ENCODE measurements at places on chromosomes 2 and 18. TPM values are rescaled to one million over a fixed set of nuclear protein-coding genes. Genes with fewer than 3 reads are reported as not detected.

- peaks cover 7% of the 10 kb centered on the region for H3K4me1 ChIP-seq
- H3K4me3 ChIP-seq, result peak overlapping the region; percentile 15
- H3K27me3 ChIP-seq, result no peaks in the 10 kb centered on the region
These were observed 35.5 kb downstream of the SCN2A start for GRCh38 chr2:165274698-165275097.

- no peaks in the 10 kb centered on the region for H3K36me3 ChIP-seq
- no peaks in the 10 kb centered on the region for H3K4me1 ChIP-seq
- no peak overlapping the region for H3K4me3 ChIP-seq
- DNase-seq, result no peak
- H3K27ac ChIP-seq, result no peak overlapping the region
These were observed 396.7 kb upstream of the DCC start for GRCh38 chr18:51943281-51943680.

DNA sequence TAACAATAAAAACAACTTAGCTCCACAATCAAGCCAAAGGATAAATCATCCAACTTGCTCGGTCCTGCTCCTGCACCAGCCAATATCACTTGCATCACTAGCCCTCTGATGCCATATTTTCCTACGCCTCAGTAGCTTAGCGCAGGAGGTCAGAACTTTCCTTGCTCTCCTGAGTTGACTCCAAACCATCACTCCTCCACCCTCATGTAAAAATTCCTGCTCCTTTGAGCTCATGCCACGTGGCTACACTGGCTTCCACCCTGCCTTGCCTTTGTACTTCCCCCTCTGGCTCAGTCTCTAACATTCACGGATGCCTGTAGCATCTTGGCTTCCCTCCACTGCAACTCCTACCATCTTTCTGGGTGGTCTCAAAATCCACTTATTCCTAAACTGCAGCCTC, 25.2 kb downstream of the AAK1 start:
- peaks cover 43% of the 10 kb centered on the region for H3K4me1 ChIP-seq
- DNase-seq, result peak; percentile 7
- no peaks in the 10 kb centered on the region for H3K27me3 ChIP-seq
- no peak overlapping the region for H3K4me3 ChIP-seq
- H3K27ac ChIP-seq, result no peak overlapping the region

GRCh38 chr2:36871068-36871707, 95.1 kb downstream of the STRN start:
- no peak for DNase-seq
- no peak overlapping the region for H3K4me3 ChIP-seq
- no peaks in the 10 kb centered on the region for H3K4me1 ChIP-seq
- H3K27ac ChIP-seq, result no peak overlapping the region
- H3K36me3 ChIP-seq, result peaks cover 27% of the 10 kb centered on the region
- H3K27me3 ChIP-seq, result no peaks in the 10 kb centered on the region

DNA sequence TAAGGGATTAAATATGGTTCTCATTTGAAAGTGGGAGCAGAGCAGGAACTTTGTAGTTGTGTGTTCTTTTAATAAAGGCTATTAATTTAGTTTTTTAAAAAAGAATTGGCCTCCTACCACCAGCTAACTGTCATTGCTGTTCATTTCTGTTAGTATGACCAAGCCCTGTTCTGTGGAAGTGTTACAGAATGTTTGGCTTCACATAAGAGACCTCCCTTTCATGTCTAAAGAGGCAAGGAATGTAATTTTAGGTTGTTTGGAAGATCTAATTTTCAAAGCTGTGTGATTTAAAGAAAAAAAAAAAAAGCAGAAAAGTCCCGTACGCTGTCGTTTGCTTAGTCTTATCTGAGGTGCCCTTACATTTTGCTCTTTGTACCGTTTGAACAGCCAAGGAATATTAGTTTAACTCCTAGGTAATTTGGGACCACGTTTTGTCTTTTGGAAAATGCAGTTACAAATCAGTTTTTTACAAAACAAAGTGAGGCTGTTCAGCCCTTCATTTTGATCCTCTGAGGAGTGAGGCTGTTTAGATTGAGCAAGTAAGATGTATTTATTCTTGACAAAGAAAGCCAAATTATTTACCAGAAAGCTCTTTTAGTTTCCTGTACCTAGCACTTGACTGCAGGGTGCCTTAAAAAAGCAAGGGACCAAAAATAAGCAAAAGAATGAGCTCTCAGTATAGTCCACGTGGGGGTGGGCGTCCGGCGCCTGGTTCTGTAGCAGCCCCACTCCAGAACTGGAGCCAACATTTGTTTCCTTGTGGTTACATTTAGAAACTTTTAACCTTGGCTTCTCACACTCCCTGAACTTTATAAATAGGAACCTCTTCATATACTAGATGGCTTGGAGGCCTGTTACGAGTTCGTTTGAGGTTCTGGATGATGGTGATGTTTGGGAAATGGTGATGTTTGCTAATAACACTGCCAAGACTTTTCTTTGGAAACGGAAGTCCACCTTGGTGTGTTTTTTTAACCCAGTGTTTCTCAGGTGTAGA, 136.2 kb downstream of the FMNL2 start:
- peaks cover 75% of the 10 kb centered on the region for H3K4me1 ChIP-seq
- H3K4me3 ChIP-seq, result no peak overlapping the region
- no peaks in the 10 kb centered on the region for H3K27me3 ChIP-seq
- H3K36me3 ChIP-seq, result no peaks in the 10 kb centered on the region
- peak overlapping the region; percentile 25 for H3K27ac ChIP-seq

GRCh38 chr2:1010415-1010930, 59.8 kb downstream of the SNTG2 start:
- H3K27me3 ChIP-seq, result no peaks in the 10 kb centered on the region
- no peak overlapping the region for H3K27ac ChIP-seq
- no peak overlapping the region for H3K4me3 ChIP-seq
- no peak for DNase-seq

DNA sequence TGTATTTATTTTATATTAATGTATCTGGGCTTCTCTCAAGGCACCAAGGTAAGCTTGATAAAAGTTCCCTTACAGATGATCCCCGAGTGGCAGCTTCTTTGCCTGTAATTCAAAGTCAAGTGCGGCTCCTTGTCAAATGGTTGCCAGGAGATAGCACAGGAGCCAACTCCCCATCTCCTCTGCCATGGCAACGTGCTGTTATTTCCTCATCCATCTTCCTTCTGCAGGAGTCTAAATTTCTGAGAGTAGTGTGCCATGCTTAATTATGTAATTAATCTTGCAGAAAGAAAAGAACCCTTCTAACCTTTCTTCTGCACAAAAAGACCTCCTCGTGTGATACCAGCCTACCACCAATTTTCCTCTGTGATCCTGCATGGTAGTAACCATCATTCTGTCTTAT, 46.2 kb upstream of the ACMSD start:
- H3K4me1 ChIP-seq, result no peaks in the 10 kb centered on the region
- H3K4me3 ChIP-seq, result no peak overlapping the region
- DNase-seq, result no peak
- H3K36me3 ChIP-seq, result no peaks in the 10 kb centered on the region
- no peak overlapping the region for H3K27ac ChIP-seq

GRCh38 chr2:176813621-176814049, 399.0 kb upstream of the HNRNPA3 start:
- H3K27ac ChIP-seq, result no peak overlapping the region
- DNase-seq, result no peak
- H3K4me3 ChIP-seq, result no peak overlapping the region
- H3K27me3 ChIP-seq, result no peaks in the 10 kb centered on the region

GRCh38 chr2:145750612-145751011, 1230.7 kb upstream of the ZEB2 start:
- no peaks in the 10 kb centered on the region for H3K36me3 ChIP-seq
- peaks cover 7% of the 10 kb centered on the region for H3K4me1 ChIP-seq
- H3K4me3 ChIP-seq, result no peak overlapping the region
- no peak for DNase-seq
- H3K27ac ChIP-seq, result no peak overlapping the region

DNA sequence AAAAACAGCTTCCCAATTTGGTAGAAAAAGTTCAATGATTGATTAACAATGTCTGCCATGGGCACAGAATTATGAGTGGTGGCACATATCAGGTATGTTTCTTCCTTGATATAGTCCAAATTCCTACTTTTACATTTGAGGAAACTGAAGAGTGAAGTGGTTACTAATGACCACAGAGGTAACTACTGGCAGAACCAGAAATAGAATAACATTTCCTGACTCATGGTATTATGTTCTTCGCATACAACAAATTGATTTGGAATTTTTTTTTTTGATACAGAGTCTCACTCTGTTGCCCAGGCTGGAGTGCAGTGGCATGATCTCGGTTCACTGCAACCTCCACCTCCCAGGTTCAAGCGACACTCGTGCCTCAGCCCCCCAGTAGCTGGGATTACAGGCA, 6.0 kb upstream of the NFE2L2 start:
- no peak overlapping the region for H3K4me3 ChIP-seq
- H3K27me3 ChIP-seq, result no peaks in the 10 kb centered on the region
- peaks cover 50% of the 10 kb centered on the region for H3K4me1 ChIP-seq
- H3K36me3 ChIP-seq, result no peaks in the 10 kb centered on the region
- DNase-seq, result no peak
- no peak overlapping the region for H3K27ac ChIP-seq

- peaks cover 4% of the 10 kb centered on the region for H3K36me3 ChIP-seq
- H3K4me3 ChIP-seq, result no peak overlapping the region
- no peak overlapping the region for H3K27ac ChIP-seq
- peaks cover 40% of the 10 kb centered on the region for H3K4me1 ChIP-seq
- DNase-seq, result no peak
These were observed 4.5 kb downstream of the IDH1 start for GRCh38 chr2:208250388-208250787.

DNA sequence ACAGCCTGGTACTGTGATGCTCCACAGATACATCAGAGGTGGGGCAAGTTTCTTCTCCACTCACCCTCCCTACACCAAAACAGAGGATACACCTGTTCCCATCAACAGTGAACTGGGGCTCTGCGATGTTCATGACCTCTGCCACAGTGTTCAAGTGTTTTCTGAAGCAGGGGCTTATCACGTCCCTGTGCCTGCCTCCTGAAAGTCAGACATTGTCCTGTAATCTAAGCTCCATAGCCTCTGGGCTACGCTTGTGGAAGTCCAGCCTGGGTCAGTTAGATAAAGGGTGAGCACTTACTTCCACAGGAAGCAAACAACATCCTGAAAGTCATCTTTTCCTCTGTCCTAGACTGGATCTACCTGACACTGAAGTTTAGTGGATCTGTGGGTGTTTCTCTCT, 20.2 kb upstream of the MRO start:
- H3K4me1 ChIP-seq, result no peaks in the 10 kb centered on the region
- no peaks in the 10 kb centered on the region for H3K36me3 ChIP-seq
- H3K4me3 ChIP-seq, result no peak overlapping the region
- H3K27ac ChIP-seq, result no peak overlapping the region
- no peaks in the 10 kb centered on the region for H3K27me3 ChIP-seq

GRCh38 chr18:9994026-9994570, 80.3 kb downstream of the VAPA start:
- H3K4me1 ChIP-seq, result peaks cover 6% of the 10 kb centered on the region
- H3K36me3 ChIP-seq, result no peaks in the 10 kb centered on the region
- no peaks in the 10 kb centered on the region for H3K27me3 ChIP-seq
- DNase-seq, result no peak

GRCh38 chr18:12305930-12306629, 2.0 kb upstream of the TUBB6 start:
- H3K27me3 ChIP-seq, result no peaks in the 10 kb centered on the region
- peaks cover 10% of the 10 kb centered on the region for H3K36me3 ChIP-seq
- DNase-seq, result no peak
- peaks cover 32% of the 10 kb centered on the region for H3K4me1 ChIP-seq
- H3K27ac ChIP-seq, result no peak overlapping the region
- peak overlapping the region; percentile 96 for H3K4me3 ChIP-seq

DNA sequence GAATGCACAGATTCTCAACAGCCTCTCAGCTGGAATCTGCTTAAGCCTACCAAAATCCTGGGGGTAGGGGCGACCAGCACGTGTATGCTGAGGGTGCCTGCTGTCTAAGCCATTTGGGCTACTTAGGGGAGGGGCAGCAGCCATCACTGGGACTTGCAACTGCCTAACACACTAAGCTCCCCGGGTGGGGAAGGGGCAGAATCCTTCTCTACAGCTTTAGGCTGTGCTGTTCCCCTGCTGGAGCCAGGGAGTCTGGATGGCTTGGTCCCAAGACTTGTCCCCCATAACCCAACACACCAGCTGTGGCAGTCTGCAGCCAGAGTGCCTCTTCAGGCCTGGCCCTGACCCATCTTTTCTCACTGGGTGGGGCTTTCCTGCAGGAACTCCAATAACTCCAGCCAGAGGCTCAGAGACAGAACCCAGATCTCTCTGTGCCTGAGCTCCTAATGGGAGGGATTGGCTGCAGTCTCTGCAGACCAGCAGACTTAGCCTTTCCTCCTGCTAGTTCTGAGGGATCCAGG, 305.4 kb upstream of the RND3 start:
- H3K4me1 ChIP-seq, result no peaks in the 10 kb centered on the region
- H3K36me3 ChIP-seq, result no peaks in the 10 kb centered on the region
- no peak overlapping the region for H3K4me3 ChIP-seq
- no peak for DNase-seq

- DNase-seq, result no peak
- no peak overlapping the region for H3K27ac ChIP-seq
- H3K4me1 ChIP-seq, result no peaks in the 10 kb centered on the region
These were observed 48.8 kb downstream of the RAB27B start for GRCh38 chr18:54877076-54877475.

- H3K36me3 ChIP-seq, result no peaks in the 10 kb centered on the region
- H3K4me3 ChIP-seq, result no peak overlapping the region
- no peaks in the 10 kb centered on the region for H3K4me1 ChIP-seq
- no peak overlapping the region for H3K27ac ChIP-seq
- H3K27me3 ChIP-seq, result no peaks in the 10 kb centered on the region
These were observed 81.2 kb downstream of the INSIG2 start for GRCh38 chr2:118169359-118170005.

GRCh38 chr2:70161069-70161534, 29.7 kb downstream of the C2orf42 start:
- H3K36me3 ChIP-seq, result peaks cover 17% of the 10 kb centered on the region
- no peaks in the 10 kb centered on the region for H3K4me1 ChIP-seq
- no peak overlapping the region for H3K4me3 ChIP-seq
- DNase-seq, result no peak

- no peaks in the 10 kb centered on the region for H3K4me1 ChIP-seq
- no peaks in the 10 kb centered on the region for H3K36me3 ChIP-seq
- no peaks in the 10 kb centered on the region for H3K27me3 ChIP-seq
- H3K4me3 ChIP-seq, result no peak overlapping the region
These were observed 48.4 kb downstream of the NPPC start for GRCh38 chr2:231877533-231878456.

GRCh38 chr2:231685349-231686191, 22.8 kb upstream of the PTMA start:
- no peak for DNase-seq
- no peaks in the 10 kb centered on the region for H3K4me1 ChIP-seq
- H3K27me3 ChIP-seq, result no peaks in the 10 kb centered on the region

- H3K27me3 ChIP-seq, result no peaks in the 10 kb centered on the region
- H3K4me1 ChIP-seq, result peaks cover 23% of the 10 kb centered on the region
- no peak for DNase-seq
- H3K36me3 ChIP-seq, result peaks cover 40% of the 10 kb centered on the region
These were observed 10.6 kb downstream of the KDSR start for GRCh38 chr18:63356272-63356896.

Gene CASP10
- 12.3 TPM for total RNA-seq

Gene GPN1
- 19.0 TPM for total RNA-seq

Gene ZNF396
- 4.1 TPM for total RNA-seq

Gene SCG2
- total RNA-seq, result 0.56 TPM

Gene TBR1
- not detected for total RNA-seq

Gene KIF5C
- total RNA-seq, result 4.5 TPM

Gene SPHKAP
- total RNA-seq, result 0.07 TPM

Gene DYNAP
- total RNA-seq, result not detected

Gene TUBA3E
- not detected for total RNA-seq

Gene HOXD11
- total RNA-seq, result not detected

Gene SULT1C4
- not detected for total RNA-seq

Gene CERS6
- total RNA-seq, result 15.8 TPM

Gene RNF125
- 4.6 TPM for total RNA-seq

Gene GALNT5
- 3.7 TPM for total RNA-seq

Gene CARF
- total RNA-seq, result 10.5 TPM

Gene IL1RL1
- total RNA-seq, result 32.8 TPM

Gene C2orf66
- total RNA-seq, result not detected
